ENCODE measurements at places on chromosomes 16 and 17. TPM values are rescaled to one million over a fixed set of nuclear protein-coding genes. Genes with fewer than 3 reads are reported as not detected.

Gene MPP2
- total RNA-seq = 1.7 TPM

Gene CA7
- total RNA-seq = not detected

Gene CNGB1
- total RNA-seq = 0.07 TPM

Gene CA5A
- total RNA-seq = not detected

Gene HBA1
- total RNA-seq = 0.80 TPM

Gene C1QTNF8
- not detected for total RNA-seq

Gene UNC45B
- total RNA-seq = not detected

Gene ETV4
- total RNA-seq = 54.0 TPM

Gene MEOX1
- total RNA-seq = not detected

Gene SYCE1L
- total RNA-seq = 8.7 TPM

Gene MEAK7
- 59.6 TPM for total RNA-seq

Gene TBC1D3C
- not detected for total RNA-seq

Gene PLA2G10
- not detected for total RNA-seq

Gene CHRNE
- total RNA-seq = 0.15 TPM

Gene ZNF771
- total RNA-seq = 7.1 TPM

Gene ST6GALNAC2
- 0.32 TPM for total RNA-seq

Gene TBX4
- total RNA-seq = 0.09 TPM

Gene MYO18A
- total RNA-seq = 34.5 TPM

Gene ATP2C2
- 0.09 TPM for total RNA-seq

All from A549 treated with RU486 at 1 μM for 4 hours (cell line).